ENCODE measurements at places on chromosomes 1 and 21.

GRCh38 chr1:110087812-110088738, 17.6 kb upstream of the ALX3 start:
- peak; percentile 23 for DNase-seq

GRCh38 chr1:64980745-64981600, 14.6 kb upstream of the JAK1 start:
- DNase-seq: no peak

DNA sequence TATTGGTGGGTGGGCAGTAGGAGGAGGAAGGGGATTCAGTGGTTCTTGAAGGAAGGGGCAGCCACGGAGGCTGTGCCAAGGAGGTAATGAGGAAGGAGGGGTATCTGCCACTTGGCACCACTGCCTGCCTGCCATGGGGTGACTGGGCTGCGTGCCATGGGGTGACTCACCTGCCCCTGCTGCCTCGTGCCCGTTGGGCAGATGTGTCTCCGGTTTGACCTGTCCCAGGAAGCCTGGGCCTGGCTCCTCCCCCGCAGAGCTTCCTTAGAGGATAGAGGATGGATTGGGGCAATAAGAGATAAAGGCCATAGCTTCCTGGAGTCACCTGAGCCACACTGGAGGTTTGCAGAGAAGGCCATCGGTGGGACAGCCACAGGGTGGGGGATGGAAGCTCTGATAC, 1.7 kb downstream of the PADI3 start:
- no peak for DNase-seq

- DNase-seq: no peak
Observed at GRCh38 chr1:80359666-80360065, 1353.1 kb upstream of the ADGRL4 start.

- DNase-seq: no peak
Observed at GRCh38 chr1:1921901-1922701, 3.0 kb upstream of the TMEM52 start.

- DNase-seq: no peak
Observed at GRCh38 chr1:43005460-43006361, 47.0 kb upstream of the SLC2A1 start.

- peak; percentile 45 for DNase-seq
Observed at GRCh38 chr1:66217021-66217420, 316.9 kb upstream of the SGIP1 start.

DNA sequence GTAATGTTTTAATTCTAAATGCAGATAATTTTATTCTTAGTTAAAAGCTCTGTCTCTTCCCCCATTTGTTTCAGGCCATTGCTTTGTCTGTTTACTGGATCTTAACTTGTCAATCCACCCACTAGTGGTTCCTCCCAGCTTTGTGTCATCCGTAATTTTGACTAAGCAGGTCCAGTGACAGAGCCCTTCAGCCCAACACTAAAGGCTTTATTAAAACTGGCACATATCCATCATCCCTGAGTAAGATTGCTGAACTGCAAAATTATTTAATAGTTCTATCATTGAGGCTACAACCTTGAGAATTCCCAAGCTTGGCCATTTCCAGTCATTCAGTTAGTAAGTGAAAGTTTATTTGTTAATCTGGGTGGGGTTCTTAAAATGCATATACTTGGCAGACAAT, 96.7 kb downstream of the NGF start:
- no peak for DNase-seq

DNA sequence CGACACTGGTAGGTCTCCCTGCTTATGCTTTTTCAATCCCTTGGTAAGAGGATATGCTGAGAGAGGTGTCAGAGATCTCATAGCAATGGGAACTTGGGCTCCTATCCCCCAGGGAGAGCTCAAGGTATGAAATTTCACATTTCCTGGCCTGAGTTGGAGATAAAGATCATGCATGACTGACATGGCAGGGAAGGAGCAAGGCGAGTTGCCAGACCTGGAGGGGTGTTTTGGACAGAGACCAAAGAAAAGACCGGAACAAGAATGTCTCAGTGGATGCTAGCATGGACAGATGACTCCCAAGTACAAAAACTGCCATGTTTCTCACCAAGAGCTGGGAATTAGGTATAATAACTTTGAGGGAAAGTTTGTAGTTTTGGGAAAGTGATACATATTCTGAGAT, 334.1 kb upstream of the B3GALT2 start:
- no peak for DNase-seq

GRCh38 chr1:39646232-39647081, 7.0 kb upstream of the HEYL start:
- no peak for DNase-seq

GRCh38 chr1:87007323-87007722, 92.9 kb downstream of the HS2ST1 start:
- no peak for DNase-seq

DNA sequence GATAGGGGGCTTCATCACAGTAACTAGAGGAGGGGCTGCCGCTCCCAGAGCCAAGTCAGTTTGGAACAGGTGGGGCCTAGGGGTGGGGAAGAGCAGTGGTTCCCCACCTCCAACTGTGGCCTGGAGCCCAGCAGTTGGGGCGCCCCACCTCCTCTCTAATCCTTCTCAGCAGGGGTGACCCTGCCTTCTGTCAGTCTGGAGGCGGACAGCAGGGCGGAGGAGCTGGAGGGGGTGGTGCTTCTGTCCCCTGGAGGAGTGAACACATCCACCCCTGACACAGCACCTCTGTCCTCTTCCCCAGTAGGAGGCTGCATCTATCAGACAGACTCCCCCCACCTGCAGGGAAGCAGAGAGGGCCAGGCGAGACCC, 73.8 kb downstream of the MRPL37 start:
- DNase-seq: no peak

GRCh38 chr1:1123581-1124507, 8.0 kb upstream of the C1orf159 start:
- DNase-seq: no peak

DNA sequence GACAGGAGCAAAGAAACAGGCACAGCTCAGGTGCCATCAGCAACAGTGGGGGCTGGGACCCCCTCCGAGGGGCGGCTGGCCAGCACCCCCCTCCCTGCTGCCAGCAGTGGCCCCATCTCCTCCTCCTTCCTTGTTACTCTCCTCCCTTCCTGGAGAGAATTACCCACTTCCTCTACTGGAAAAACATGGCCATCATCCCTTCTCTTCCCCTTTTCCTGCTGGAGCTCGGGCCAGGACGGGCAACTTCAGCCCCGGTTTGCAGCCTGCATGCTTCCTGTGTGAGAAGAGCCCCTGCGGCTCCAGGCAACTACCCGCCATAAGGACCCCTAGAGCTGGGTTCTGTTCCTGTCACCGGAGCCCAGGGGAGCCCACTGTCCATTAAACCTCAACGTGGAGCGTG, 17.6 kb downstream of the MEGF6 start:
- DNase-seq: no peak

DNA sequence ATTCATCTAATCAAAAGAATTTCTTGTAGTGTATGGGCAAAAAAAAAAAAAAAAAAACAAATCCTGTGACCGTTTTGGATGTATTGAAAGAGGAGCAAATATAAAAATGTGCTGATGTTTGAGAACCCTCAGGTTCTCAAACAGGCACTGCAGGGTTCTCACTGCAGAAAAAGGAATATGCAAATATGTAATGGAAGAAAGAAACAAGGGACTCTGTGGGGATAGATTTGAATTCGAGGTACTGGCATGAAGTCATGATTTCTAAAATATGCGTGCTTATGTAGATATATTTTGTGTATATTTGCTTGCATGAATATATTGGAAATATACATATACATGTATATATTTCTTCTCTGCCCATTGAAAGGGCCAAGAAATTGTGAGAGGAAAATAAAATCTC, 365.0 kb upstream of the RUNX1 start:
- DNase-seq: no peak

DNA sequence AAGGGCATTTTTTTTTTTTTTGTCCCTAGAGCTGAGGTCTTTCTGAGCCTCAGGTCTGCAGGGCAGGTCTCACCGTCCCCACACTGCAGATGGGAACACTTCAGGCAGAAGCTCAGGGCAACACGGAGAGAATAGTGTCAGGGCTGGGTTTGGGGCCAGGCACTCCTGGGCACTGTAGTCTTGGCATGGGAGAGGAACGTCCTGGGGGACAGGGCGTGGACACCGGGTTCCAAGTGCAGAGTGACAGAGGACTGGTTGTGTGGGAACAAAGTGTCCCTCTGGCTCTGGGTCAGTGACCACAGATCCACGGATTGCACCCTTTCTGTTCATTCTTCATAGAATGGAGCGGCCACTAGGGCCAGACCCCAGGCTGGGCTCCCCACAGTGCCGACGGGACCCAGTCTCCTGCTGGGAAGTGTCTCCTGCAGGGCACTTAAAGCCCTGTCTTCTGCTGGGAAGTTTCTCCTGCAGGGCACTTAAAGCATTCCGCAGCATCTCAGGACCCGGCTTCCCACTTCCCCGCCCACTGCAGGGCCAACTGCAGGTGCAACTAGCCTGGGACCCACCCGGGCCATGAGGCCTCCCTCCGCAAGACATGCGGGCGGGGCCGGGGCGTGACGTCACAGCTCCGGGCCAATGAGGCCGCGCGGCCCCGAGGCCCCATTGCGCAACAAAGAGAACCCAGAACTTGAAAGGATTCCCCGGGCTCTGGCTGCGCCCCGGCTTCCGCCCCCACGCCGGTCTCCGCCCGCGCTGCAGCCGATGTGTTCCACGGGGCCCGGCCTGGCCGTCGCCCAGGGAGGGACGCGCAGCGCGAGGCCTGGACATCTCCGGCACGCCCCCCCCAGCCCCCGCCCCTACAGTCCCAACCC, 1.2 kb downstream of the GPR153 start:
- no peak for DNase-seq

GRCh38 chr1:6967431-6968111, 182.3 kb downstream of the CAMTA1 start:
- DNase-seq: no peak

GRCh38 chr1:242651817-242652216, 127.3 kb upstream of the PLD5 start:
- no peak for DNase-seq

DNA sequence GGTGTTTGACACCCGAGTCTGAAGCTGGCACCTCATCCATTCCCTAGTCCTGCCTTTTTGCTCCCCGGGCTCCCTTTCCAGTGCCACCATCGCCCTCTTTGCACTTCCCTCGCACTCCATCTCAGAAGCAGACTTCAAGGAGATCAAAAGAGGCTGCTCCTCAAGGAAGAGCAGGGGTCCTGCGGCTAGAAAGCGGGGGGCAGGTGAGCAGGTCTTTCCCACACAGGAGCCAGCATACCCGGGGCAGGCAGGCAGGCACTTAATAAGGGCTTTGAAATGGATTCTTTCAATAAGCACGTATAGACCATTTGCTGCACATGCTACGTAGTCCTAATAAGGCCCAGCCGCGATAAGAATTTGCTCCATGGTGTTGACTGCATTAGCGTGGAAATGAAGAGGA, 125.9 kb upstream of the PROX1 start:
- DNase-seq: no peak

DNA sequence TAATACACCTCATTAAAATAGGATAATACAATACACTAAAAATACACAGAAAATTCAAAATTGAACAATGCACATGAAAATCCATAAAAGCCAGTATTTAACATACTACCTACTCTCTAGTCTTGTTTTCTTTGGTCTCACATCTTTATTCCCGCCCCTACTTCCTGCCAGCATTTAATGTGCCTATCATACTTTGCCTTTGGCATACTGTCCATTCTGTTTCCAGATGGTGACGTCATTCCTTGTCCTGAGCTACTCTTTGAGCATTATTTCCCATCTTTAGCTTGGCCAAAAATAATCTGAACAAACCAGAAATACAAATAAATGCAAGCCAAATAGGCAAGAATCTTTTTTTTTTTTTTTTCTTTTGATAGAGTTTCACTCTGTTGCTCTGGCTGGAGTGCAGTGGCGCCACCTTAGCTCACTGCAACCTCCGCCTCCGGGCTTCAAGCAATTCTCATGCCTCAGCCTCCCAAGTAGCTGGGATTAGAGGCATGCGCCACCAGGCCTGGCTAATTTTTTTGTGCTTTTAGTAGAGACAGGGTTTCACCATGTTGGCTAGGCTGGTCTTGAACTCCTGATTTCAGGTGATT, 4.4 kb downstream of the HFM1 start:
- no peak for DNase-seq

DNA sequence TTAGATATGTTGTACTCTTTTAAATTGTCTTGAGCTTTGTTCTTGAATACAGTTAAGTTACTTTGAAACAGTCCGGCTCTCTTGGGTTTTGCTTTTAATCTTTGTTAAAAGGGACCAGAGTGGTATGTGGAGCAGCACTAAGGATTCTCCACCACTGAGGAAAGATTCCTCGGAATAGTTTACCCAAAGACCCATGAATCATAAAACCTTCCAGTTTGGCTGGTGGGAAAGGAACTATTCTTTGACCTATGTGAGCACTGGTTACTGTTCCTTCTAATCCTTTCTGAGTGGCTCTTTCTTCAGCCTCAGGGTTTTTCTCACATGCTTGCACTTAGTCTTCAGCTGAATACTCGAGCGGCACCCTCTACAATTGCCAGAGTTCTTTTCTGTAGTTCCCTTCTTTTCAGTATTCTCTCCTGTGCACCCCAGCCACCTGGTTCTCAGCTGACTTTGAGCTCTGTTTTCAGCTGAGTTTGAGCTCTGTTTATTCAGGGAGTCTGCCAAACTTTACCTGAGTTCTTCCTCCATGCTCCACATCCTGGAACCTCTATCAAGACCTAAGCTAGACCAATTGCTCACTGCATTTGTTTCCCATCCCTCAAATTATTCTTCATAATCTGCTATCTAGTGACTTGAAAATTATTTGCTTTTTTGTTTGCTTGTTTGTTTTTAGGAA, 253.8 kb upstream of the PLXNA2 start:
- no peak for DNase-seq

DNA sequence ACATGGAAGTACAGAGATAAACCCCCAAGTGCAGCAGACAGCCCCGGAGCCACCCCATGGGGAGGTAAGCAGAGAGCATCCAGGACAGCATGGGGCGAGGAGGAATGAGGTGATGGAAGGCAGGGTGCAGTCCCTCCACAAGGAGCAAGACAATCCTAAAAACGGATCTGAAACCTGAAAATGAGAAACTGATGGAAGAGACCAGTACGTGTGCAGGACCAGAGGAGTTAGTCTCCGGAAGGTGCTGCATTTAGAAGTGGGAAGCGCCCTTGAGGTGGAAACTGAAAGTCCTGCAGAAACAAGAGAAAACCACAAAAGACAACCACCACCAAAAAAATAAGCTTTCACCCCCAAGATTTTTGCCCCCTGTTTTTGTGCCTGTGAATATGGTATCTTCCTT, 17.4 kb upstream of the DDOST start:
- no peak for DNase-seq

DNA sequence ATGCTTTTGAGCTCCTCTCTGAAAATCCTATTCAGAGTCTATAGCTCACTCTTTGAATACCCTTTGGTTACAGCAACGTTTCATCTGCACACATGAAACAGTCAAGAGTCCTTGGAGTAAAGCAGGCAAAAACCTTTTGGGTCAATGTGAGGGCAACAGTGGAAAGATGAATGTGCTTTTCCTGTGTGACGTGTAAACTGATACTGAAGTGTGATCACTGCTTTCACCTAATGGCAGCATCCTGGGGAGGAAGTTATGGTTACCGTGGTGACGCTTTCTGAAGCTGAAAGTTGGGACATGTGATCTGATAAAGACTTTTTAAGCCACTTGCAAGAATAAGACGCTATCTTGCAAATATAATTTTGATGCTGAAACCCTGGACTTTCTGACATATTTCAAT, 160.0 kb downstream of the SEC16B start:
- DNase-seq: no peak

Data from AG09309 (cell line).